ENCODE measurements at places on chromosomes 6 and 20.
A peak's percentile ranks its signal among the peaks of the same experiment; 100 is the strongest.

DNA sequence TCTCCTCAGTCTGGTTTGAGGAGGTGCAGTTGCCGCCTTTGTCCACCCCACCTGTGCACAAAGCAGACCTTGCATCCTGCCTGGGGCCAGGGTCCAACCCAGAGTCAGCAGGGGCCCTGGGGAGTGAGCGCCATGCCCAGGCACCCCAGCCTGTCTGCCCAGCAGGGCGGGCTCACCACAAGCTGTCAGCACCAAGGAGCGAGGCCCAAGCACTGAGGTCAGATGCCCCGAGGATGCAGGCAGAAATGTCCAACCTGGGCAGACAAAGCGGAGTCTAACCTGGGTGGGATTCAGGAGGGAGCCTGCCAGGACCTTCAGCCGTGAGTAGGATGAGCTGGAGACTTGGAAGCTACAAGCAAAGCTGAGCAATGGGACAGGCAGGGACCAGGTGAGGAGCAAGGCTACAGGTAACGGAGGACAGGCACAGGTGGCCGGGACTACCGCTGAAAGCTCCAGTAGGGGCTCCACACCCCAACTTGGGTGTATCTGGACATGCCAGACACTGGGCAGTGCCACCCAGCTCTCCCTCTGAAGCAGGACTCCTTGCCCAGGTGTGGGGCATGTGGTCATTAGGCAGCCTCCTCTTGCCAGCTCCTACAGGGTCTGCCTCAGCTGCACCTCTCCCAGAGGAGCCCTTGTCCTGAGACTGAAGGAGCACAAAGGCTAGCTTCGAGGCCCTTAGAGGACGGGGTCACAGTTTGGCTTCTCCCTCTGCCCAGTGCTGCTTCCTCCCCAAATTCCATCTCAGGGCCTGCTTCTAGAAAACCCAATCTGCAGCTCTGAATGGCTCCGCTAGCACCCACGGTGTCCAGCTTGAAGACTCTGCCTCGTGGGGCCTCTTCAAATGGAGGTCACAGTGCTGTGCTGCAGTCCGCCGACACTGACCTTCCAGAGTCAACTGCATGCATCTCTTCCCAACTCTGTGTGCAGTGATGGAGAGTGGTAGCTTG is 210.6 kb upstream of the CDYL start:
- no peak for DNase-seq

DNA sequence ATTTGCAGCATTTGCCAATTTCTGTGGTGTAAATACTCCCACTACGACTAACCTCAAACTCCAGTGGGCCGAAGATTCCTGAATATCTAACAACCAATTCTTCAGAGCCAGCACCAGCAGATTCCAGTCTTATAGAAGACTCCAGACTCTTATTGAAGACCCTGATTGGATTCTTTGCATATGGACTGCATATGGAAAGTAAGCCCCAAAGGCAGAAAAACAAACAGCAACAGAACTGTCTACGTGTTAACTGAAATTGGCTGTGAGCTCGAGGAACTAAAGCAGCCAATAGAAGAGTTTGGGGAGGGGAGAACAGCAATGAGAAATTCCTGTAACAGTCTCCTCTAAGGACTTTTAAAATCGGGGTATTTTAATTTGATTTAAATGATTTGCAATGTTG is 19.7 kb upstream of the NRSN1 start:
- DNase-seq, result no peak

GRCh38 chr6:64217721-64218620 is 582.4 kb downstream of the PHF3 start:
- DNase-seq, result no peak

- no peak for DNase-seq
Observed at GRCh38 chr20:58492795-58493524, 22.2 kb downstream of the APCDD1L start.

- DNase-seq, result peak; percentile 77
Observed at GRCh38 chr6:166515072-166515810, 71.2 kb downstream of the RAMACL start.

- no peak for DNase-seq
Observed at GRCh38 chr6:156727715-156728385, 49.3 kb upstream of the ARID1B start.

DNA sequence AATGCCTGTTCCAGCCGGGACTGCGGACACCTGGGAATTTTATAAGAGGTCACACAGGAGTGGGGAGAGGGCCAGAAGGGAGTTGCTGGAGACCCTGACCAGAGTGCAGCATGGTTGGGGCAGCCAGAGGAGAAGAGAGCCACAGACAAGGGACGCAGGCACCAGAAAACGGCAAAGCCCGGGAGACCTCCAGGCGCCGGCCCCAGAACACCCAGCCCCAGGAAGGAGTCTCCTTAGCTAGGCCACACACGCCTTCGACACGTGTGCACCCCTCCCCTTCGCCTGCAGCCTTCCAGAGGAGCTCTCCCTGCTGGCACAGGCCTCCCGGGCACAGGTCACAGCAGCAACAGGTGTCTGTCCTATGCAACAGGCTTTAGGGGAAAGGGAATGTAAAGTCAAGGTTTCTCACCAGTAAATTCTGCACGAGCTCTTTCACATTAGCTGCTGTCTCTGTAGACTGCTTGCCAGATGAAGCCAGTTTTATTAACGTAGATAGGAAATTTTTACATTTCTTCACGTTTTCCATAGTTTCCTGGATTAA is 57.0 kb downstream of the TAF4 start:
- DNase-seq, result no peak

DNA sequence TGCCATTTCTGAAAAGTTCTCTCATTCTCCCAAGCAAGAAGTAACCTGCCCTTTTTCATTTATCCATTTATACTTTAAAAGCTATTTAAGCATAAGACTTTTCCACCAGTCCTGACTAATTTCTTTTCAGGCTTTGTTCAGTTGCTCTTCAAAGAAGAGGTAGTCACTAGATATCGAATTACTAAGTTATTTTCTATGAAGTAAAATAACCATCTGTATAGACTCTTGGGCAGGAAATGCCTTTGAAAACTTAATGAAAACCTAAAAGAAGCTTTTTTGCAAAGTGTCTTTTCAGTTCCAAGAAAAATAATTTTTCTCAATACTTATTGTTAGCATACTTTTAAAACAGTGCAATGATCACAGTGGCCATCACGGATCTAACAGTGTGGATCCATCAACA is 31.3 kb upstream of the LAMP5 start:
- DNase-seq, result no peak

GRCh38 chr6:75266716-75267291 is 17.8 kb downstream of the TMEM30A start:
- DNase-seq, result no peak

- no peak for DNase-seq
Observed at GRCh38 chr20:58854638-58855471, 2.3 kb downstream of the GNAS start.

DNA sequence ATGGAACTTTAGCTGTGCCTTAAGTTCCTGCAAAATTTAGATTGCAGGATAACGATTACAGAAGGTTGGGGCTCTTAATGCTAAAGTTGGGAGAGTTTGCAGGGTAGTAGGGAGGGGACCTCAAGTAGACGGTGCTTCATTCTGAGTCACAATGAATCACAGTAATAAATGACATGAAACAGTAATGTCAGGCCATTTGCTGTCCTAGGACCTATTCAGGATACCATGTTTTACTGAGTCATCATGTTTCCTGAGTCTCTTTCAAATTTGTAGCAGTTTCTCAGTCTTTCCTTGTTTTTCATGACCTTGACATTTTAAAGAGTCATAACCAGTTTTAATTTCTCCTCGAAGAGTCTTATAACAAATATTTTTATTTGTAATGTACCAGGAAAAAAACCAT is 406.9 kb upstream of the MAP3K7 start:
- DNase-seq, result peak; percentile 16

DNA sequence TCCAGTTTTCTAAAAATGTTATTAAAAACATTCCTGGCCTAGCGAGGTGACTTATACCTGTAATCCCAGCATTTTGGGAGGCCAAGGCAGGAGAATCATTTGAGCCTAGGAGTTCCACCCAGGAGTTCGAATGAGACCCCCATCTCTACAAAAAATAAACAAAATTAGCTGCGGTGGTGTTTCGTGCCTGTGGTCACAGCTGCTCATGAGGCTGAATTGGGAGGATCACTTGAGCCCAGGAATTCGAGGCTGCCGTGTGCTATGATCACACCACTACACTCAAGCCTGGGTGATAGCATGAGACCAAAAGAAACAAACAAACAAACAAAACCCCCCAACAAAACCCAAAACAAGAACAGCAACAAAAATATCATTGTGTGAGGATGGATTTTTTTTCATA is 19.8 kb upstream of the POLR1H start:
- DNase-seq, result no peak

- peak; percentile 10 for DNase-seq
Observed at GRCh38 chr20:2172305-2173175, 70.9 kb downstream of the STK35 start.

DNA sequence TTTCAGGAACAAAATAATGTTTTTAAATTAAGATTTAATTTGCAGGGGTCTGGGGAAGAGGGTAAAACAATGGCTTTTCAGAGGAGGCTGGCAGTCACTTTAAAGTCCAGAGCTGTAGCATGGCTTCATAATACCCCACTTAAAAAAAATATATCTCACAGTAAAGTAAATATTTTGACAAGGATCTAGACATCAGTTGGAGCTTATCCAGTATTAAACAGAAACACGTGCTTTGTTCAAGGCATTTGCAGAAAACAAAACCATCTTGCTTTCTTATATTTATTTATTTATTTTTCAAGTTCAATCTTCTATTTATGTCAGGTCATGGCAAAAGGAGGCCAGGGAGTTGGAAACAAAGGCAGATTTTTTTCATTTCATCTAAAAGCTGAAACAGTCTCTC is 53.3 kb upstream of the PRL start:
- no peak for DNase-seq

DNA sequence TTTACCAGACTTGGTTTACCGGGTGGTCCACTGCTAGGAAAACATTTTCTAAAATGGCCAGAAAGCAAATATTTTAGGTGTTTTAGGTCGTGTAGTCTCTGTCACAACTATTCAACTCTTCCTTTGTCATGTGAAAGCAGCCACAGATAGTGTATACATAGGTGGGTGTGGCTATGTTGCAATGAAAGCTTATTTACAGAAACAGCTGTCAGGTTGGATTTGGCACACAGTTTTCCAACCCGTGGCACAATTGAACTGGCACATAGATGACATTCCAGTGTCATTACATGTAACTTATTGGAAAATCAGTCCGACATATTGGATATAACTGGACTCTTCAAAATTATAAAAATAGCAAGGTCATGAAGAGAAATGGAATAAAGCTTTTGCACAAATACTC is 68.9 kb upstream of the KCNQ5 start:
- peak; percentile 32 for DNase-seq

DNA sequence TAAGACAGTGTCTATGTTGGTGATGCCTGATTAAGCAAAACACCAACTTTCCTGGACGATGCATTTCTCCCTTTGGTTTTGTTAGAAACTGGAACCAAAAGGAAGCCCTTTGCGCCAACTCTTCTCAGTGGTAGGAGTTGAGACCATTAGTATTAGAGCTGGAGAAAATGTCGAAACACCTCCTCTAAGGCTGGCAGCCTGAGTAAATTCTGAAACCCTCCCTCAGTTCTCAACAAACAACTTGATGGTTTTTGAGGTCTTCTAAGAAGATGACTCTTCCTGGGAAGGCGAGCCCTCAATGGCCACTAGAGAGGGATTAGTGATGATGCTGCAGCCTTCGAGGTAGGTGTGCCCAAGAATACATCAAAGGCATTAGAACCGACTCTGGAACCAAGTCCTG is 78.4 kb upstream of the CCN6 start:
- no peak for DNase-seq

DNA sequence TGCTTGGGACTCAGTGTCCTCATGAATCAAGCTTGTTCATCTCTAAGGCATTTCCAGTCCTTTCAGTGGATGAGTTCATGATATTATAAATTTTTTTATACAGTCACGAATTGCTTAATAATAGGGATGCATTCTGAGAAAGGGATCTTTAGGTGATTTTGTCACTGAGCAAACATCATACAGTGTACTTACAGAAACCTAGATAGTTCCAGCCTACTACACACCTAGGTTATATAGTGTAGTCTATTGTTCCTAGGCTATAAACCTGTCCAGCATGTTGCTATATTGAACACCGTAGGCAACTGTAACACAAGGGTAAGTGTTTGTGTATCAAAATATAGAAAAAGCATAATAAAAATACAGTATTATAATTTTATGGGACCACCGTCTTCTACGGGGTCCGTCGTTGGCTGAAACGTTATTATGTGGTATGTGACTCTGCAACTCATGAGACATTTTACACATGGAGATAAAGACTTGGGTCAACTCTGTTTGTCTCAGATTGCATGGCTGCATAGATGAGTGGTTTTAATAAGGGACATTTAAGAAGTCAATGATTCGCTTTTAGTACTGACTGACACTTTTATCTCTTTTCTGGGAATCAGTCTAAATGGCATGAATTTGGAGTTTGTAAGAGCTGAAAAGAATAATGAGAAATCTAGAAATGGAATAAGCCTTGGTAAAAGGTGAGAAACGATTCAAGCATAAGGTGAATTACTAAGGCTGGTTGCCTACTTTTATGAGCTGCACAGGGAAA is 33.2 kb downstream of the CLIC5 start:
- no peak for DNase-seq

GRCh38 chr6:161829291-161829729 is 555.4 kb upstream of the AGPAT4 start:
- no peak for DNase-seq

DNA sequence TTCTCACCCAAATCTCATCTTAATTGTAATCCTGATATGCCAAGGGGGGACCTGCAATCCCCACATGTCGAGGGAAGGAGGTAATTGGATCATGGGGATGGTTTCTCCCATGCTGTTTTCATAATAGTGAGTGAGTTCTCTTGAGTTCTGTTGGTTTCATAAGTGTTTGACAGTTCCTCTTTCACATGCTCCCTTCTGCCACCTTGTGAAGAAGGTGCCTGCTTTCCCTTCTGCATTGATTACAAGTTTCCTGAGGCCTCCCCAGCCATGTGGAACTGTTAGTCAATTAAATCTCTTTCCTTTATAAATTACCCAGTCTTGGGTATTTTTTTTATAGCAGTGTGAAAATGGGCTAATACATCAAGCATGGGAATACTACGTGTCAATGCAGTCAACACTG is 925.0 kb upstream of the MAN1A1 start:
- DNase-seq, result no peak

DNA sequence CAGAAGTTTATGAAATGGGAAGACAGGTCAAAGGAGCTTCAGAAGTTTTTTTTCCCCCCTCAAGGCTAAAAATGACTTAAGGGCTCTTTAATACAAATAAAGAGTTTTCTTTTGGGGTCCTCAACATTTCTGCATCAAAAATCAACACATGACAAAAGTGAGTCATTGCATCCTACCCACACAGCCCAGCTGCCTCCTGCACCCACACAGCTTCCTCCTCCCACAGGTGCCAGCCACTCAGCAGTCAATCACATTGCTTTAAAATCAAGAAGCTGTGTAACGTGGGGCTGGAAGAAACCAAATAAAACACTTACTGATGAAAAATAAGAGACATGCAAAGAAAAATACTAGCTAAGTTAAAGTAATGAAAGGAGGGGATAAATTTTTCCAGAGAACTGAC is 68.5 kb downstream of the MAP3K5 start:
- no peak for DNase-seq

DNA sequence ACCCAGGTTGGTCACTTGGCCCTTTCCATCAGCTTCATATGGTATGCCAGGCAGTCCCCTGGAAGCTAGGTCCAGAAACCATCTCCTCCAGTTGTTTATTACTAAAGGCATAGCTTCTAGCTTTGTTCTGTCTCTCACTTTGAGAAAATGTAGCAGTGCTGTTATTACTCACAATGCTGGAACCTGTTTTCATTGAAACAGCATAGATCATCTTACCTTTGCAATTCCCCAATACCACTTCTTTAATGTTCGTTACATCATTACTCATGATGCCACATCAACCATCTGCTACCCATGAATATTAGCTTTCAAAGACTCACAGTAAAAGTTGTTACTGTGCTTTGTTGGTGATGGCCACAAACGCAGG is 88.3 kb downstream of the ADAT2 start:
- no peak for DNase-seq

GRCh38 chr6:46411456-46412197 is 79.6 kb downstream of the RCAN2 start:
- no peak for DNase-seq
